Activated naive CD8-positive, alpha-beta T cell treated with anti-CD3 and anti-CD28 coated beads, Interleukin-2, amount 10 ng/mL, durations not matched to agents 7 days and 5 days (primary cell): ENCODE measurements at places on chromosomes 12 and 14. TPM values are rescaled to one million over a fixed set of nuclear protein-coding genes. Genes with fewer than 3 reads are reported as not detected.

- no peak for DNase-seq
- no peaks in the 10 kb centered on the region for H3K4me1 ChIP-seq
- H3K27me3 ChIP-seq, result peaks cover 3% of the 10 kb centered on the region
- H3K36me3 ChIP-seq, result no peaks in the 10 kb centered on the region
These were observed 33.1 kb downstream of the RPS29 start for GRCh38 chr14:49553106-49553505.

DNA sequence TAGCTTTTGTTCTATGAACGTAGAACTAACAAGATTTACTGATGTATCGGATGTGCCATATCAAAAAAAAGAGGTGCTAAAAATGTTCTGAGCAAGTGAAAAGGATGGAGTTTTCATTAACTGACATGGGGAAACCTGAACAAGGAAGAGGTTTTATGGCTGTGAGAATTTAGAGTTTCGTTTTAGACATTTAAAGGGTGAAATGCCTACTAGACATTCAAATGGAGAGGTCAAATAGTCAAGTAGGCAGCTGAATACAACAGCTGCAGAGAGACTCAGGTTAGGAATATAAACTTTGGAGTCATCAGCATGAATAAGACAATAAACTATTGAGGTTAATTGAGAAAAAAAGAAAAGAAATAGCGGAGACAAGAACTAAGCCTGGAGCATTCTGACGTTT is 364.9 kb upstream of the GARIN6 start:
- H3K36me3 ChIP-seq, result no peaks in the 10 kb centered on the region
- no peak overlapping the region for H3K27ac ChIP-seq
- H3K4me3 ChIP-seq, result no peak overlapping the region

KIF5A gene
- 1.4 TPM for total RNA-seq

FBXW8 gene
- total RNA-seq, result 12.0 TPM

DNA sequence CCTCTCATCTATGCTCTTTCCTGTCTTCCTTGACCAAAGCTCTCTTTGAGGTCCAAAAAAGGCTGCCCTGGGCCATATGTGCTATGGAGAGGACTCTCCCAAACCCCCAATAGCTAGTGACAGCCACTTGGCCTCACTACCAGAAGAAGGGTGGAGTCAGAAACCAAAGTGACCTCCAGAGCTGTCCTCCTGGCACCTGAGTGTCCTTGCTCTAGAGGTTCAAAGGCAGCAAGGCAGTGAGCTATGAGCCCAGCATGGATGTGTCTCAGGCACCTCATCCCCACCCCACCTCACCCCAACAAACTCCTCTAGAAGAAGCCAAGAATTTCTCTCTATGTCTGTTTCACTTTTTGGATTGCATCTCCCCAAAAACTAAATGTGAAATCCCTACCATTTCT is 4.1 kb upstream of the AQP5 start:
- H3K36me3 ChIP-seq, result no peaks in the 10 kb centered on the region
- no peak for DNase-seq
- no peak overlapping the region for H3K4me3 ChIP-seq
- peaks cover 82% of the 10 kb centered on the region for H3K27me3 ChIP-seq
